ENCODE measurements at places on chromosomes 2 and 18. TPM values are rescaled to one million over a fixed set of nuclear protein-coding genes. Genes with fewer than 3 reads are reported as not detected.

Gene PLEKHA3
- total RNA-seq = 12.0 TPM

Gene SNED1
- total RNA-seq = 40.7 TPM

Gene RESP18
- total RNA-seq = not detected

Gene UGT1A10
- total RNA-seq = not detected

Gene NLRC4
- total RNA-seq = 8.9 TPM

Gene EFEMP1
- total RNA-seq = 1,590 TPM

Measured in omental fat pad (tissue), 4 donors.